ENCODE measurements at places on chromosomes 1 and 21. TPM values are rescaled to one million over a fixed set of nuclear protein-coding genes. Genes with fewer than 3 reads are reported as not detected.

GRCh38 chr1:186858923-186859322 is 30.2 kb downstream of the PLA2G4A start:
- H3K27me3 ChIP-seq, result no peaks in the 10 kb centered on the region
- no peaks in the 10 kb centered on the region for H3K36me3 ChIP-seq
- no peaks in the 10 kb centered on the region for H3K4me1 ChIP-seq
- DNase-seq, result peak; percentile 49
- H3K27ac ChIP-seq, result no peak overlapping the region
- no peak overlapping the region for H3K4me3 ChIP-seq

DNA sequence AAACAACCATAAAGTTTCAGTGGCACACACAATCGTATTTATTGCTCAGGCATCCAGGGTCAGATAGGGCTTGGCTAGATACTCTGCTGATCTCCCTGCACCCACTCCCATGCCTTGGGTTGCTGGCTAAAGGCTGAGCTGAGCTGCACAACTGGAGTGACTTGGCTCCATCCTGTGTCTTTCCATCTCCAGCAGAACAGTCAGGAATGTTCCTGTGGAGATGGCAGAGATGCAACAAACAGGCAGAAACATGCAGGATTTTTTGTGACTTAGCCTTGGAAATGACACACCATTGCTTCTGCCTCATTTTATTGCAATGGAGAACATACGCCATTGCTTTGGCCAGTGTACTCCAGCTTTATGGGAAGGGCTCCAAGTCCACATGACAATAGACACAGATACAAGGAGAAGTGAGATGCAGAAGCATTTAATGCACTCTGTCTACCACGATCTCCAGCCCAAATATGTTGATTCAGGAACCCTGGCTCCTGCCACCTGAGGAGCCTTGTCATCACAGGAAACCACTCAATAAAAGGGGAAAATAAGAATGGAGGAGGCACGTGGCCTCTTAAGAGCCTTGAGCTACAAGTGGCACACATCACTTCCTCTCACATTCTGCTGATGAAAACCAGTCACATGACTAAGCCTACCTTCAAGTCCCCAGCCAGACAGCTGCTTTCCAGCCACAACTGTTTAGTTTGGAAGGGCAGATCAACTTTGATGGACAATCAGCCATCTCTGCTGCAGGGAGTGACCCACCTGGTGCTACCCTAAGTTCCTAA is 10.1 kb upstream of the GUCA2B start:
- no peaks in the 10 kb centered on the region for H3K36me3 ChIP-seq
- H3K4me3 ChIP-seq, result no peak overlapping the region
- peaks cover 25% of the 10 kb centered on the region for H3K27me3 ChIP-seq

KIF17 gene
- total RNA-seq, result 1.3 TPM

DNA sequence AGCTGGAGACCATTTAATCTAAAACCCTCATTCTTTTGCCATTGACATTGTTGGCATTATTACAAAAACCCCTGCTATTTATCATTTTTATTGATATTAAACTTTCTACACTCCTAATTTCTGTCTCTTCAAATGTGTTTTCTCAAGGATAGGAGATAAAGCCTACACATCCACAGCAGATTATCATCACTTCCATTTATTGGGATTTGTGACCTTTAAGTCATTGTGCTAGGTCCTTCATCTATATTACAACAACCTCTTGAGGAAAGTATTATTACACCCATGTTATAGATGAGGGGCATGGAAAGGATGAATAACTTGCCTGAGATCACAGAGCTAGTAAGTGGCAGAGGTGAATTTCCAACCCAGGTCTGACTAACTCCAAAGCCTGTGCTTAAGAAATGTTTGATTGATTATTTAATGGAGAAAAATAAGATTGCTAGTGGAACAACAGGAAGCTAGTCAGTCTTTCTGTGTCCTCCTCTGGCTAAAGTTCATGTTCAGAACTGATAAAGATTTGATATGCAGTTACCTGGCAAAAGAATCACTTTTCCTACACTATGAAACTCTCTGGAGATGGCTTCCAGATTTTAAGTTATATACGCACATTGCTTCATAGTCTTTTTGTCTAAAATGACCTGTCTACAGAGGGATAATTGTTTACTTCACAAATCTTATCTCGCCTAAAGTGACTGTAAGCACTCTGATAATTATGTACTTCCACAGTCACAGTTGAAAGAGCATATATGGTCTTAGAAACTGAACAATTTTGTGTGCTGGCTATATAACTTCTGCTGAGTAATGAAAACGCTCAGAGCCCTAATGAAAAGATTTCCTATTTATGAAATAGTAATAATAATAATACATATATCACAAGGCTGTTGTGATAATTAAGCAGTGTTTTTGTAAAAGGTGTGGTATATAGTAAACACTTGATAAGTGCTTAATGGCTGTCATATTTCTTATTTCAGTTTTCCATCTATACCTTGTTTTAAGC is 15.0 kb downstream of the FMO5 start:
- H3K4me3 ChIP-seq, result no peak overlapping the region
- no peak for DNase-seq
- no peaks in the 10 kb centered on the region for H3K4me1 ChIP-seq
- no peaks in the 10 kb centered on the region for H3K36me3 ChIP-seq

DNA sequence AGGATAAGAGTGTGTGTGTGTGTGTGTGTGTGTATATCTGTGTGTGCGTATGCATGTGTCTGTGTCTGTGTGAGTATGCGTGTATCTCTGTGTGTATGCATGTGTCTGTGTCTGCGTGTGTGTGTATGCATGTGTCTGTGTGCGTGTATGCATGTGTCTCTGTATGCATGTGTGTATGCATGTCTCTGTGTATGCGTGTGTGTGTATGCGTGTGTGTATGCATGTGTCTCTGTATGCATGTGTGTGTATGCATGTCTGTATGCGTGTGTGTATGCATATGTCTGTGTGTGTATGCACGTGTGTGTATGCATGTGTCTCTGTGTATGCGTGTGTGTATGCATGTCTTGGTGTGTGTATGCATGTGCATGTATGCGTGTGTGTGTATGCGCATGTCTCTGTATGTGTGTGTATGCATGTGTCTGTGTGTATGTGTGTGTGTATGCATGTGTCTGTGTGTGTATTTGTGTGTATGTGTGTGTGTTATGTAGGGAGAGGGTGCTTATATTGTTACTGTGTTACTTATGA is 247.8 kb downstream of the DYRK1A start:
- no peaks in the 10 kb centered on the region for H3K36me3 ChIP-seq
- H3K4me1 ChIP-seq, result no peaks in the 10 kb centered on the region
- H3K27ac ChIP-seq, result no peak overlapping the region
- DNase-seq, result no peak
- no peaks in the 10 kb centered on the region for H3K27me3 ChIP-seq
- H3K4me3 ChIP-seq, result no peak overlapping the region

DNA sequence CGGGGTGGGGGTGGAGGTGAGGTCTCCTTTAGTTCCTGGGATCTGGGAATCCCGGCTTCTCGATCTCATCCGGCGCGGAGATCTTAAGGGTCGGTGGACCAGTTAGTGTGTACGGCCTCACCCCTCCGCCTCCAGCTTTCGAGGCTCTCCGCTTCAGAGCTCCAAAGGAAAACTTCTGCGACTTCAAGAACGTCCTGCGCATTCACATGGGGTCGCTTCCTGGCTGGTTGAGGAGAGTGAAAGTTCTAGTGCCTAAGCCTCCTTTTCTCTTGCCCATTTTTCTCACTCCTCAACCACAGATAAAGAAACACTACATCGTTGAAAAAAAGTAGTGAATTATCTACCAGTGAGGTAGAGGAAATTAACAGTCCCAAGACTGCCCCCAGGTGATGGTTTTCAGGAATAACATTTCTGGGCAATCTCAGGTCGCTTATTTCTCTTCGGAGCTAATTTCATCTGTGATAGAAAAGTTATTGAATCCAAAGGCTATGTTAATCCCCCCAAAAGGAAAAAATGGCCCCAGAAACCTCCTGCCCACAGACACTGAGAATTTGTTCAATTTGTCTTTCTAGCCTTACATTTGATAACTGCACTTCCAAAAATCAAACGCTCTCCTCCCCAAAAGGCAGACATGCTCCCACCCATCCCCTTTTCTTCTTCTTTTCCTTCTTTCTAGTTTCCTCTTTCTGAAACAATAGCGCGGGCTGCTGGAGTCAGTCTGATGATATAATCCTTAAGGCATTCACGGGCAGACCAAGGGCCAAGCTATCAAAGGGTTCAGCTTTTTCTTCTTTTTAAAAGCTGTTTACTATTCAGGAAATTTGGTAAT is 20.6 kb upstream of the TBX15 start:
- H3K27ac ChIP-seq, result no peak overlapping the region
- H3K36me3 ChIP-seq, result no peaks in the 10 kb centered on the region
- peaks cover 2% of the 10 kb centered on the region for H3K4me1 ChIP-seq
- H3K27me3 ChIP-seq, result peaks cover 46% of the 10 kb centered on the region

- H3K27ac ChIP-seq, result no peak overlapping the region
- H3K36me3 ChIP-seq, result no peaks in the 10 kb centered on the region
- no peak overlapping the region for H3K4me3 ChIP-seq
- DNase-seq, result no peak
- H3K4me1 ChIP-seq, result peaks cover 3% of the 10 kb centered on the region
- no peaks in the 10 kb centered on the region for H3K27me3 ChIP-seq
These were observed 26.4 kb downstream of the LRRC8D start for GRCh38 chr1:89847191-89847729.

DNA sequence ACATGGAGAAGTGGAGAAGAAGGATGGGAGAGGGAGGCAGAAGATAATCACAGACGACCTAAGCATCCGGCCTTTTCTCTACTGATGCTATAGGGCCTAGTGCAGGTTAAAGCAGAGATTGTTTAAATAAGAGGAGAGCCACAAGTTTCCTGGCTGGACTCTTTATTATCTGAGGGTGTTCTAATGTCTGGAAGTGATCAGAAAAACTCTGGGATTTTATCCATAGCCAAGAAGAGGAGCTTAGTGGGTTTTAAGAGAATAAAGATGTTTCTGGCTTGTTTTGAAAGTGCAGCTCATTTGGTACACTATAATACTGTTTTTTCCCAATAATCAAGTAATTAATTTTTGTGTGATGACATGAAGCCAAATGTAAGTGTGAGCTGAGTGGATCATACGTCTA is 419.0 kb downstream of the PTBP2 start:
- no peak for DNase-seq
- H3K4me3 ChIP-seq, result no peak overlapping the region
- H3K27ac ChIP-seq, result no peak overlapping the region
- no peaks in the 10 kb centered on the region for H3K27me3 ChIP-seq
- peaks cover 8% of the 10 kb centered on the region for H3K4me1 ChIP-seq
- no peaks in the 10 kb centered on the region for H3K36me3 ChIP-seq

DNA sequence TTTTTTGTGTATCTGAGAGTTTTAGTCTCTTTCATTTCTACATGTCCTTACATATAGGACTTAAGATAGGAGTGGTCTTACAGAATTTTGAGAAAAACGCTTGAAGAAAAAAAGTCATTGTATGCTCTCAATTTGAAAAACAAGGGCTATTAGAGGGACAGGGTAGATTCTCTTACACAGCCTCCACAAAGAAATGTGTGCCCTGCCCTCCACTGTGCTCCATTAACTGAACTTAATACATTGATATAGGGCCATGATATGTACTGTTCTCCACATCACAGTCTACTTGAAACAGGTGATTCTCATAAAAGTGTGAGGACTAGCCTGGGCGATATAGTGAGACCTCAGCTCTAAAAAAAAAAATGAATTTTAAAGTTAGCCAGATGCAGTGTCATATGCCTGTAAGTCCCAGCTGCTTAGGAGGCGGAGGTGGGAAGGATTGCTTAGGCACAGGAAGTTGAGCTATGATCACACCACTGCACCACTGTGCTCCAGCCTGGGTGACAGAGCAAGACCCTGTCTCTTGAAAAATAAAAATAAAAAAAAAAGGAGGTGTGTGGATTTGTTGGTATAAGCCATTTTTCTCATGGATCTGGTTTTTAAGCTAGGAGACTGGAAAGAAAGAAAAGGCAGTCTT is 77.0 kb downstream of the HMCN1 start:
- H3K4me1 ChIP-seq, result no peaks in the 10 kb centered on the region
- no peak overlapping the region for H3K4me3 ChIP-seq
- no peak for DNase-seq
- no peak overlapping the region for H3K27ac ChIP-seq
- H3K36me3 ChIP-seq, result no peaks in the 10 kb centered on the region
- no peaks in the 10 kb centered on the region for H3K27me3 ChIP-seq

MMP23B gene
- 4.6 TPM for total RNA-seq

GRCh38 chr21:44359396-44359795 is 6.0 kb downstream of the TRPM2 start:
- no peak overlapping the region for H3K4me3 ChIP-seq
- no peaks in the 10 kb centered on the region for H3K36me3 ChIP-seq
- no peaks in the 10 kb centered on the region for H3K27me3 ChIP-seq
- no peaks in the 10 kb centered on the region for H3K4me1 ChIP-seq
- no peak for DNase-seq
- H3K27ac ChIP-seq, result no peak overlapping the region

DNA sequence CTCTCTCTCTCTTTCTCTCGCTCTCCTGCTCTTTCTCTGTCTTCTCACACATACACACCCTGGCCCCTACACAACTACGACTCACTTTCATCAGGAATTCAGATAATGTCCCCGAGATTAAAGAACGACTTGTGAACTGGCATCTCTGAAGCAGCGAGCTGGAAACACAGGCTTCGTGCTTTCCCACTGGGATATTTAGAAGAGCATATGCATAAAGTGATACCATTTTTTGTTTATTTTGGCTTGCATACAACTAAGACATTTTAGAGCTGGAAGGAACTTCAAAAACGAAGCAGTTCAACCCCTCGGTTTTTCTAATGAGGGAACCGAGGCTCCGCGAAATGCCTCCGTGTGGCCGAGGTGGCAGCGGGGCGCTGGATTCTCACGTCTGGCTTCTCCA is 88.6 kb downstream of the ZBTB18 start:
- no peak for DNase-seq
- H3K4me1 ChIP-seq, result no peaks in the 10 kb centered on the region
- H3K36me3 ChIP-seq, result no peaks in the 10 kb centered on the region

DNA sequence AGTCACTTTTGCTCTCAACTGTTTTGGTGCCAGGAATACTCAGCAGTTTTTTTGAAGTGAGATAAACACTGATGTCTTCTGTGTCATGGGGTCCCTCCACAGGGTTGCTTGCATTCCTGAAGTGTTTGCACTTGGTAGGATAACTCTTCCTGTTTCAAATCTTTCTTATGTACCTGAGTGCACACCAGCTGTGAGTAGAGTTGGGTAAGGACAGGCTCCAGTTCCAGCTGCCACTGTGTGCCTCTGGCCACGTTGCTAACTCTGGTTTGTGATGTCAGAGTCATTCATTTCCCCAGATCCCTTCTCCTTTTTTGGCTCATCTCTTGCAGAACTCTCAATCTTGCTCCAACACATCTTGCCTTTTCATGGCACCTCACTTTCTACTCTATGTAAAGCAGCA is 356.3 kb upstream of the B3GALT2 start:
- no peaks in the 10 kb centered on the region for H3K36me3 ChIP-seq
- no peaks in the 10 kb centered on the region for H3K4me1 ChIP-seq
- no peak overlapping the region for H3K4me3 ChIP-seq
- no peaks in the 10 kb centered on the region for H3K27me3 ChIP-seq
- DNase-seq, result no peak
- H3K27ac ChIP-seq, result no peak overlapping the region

- no peak overlapping the region for H3K27ac ChIP-seq
- DNase-seq, result no peak
- H3K4me3 ChIP-seq, result no peak overlapping the region
- H3K4me1 ChIP-seq, result peaks cover 8% of the 10 kb centered on the region
- no peaks in the 10 kb centered on the region for H3K36me3 ChIP-seq
- no peaks in the 10 kb centered on the region for H3K27me3 ChIP-seq
These were observed 12.1 kb downstream of the AZIN2 start for GRCh38 chr1:33093004-33093403.

GRCh38 chr1:112359961-112360767 is 35.9 kb upstream of the CTTNBP2NL start:
- H3K36me3 ChIP-seq, result no peaks in the 10 kb centered on the region
- H3K4me3 ChIP-seq, result no peak overlapping the region
- peak; percentile 75 for DNase-seq
- H3K27ac ChIP-seq, result peak overlapping the region; percentile 84
- peaks cover 15% of the 10 kb centered on the region for H3K4me1 ChIP-seq
- H3K27me3 ChIP-seq, result peaks cover 12% of the 10 kb centered on the region

All from fibroblast of lung (primary cell).